ENCODE measurements at places on chromosomes 13 and 19.
A peak's percentile ranks its signal among the peaks of the same experiment; 100 is the strongest.

DNA sequence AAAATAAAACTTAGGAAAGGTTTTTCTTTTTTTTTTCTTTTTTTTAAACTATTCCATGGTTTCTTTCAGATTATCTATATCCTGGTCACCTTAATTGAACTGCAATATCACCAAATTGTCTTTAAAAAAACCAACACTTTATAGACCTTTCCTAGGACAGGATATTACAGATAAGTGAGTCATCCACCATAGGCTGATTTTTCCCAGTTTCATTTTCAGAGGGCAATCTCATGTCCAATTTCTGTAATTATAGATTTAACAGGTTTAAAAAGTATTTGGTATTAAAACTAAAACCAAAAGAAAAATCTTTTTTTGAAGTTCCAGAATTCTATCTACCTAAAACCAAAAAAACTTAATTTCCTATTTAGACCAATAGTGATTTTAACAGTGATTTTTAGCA, 13.2 kb downstream of the SPART start:
- H3K27me3 ChIP-seq, result no peaks in the 10 kb centered on the region
- peaks cover 12% of the 10 kb centered on the region for H3K36me3 ChIP-seq

DNA sequence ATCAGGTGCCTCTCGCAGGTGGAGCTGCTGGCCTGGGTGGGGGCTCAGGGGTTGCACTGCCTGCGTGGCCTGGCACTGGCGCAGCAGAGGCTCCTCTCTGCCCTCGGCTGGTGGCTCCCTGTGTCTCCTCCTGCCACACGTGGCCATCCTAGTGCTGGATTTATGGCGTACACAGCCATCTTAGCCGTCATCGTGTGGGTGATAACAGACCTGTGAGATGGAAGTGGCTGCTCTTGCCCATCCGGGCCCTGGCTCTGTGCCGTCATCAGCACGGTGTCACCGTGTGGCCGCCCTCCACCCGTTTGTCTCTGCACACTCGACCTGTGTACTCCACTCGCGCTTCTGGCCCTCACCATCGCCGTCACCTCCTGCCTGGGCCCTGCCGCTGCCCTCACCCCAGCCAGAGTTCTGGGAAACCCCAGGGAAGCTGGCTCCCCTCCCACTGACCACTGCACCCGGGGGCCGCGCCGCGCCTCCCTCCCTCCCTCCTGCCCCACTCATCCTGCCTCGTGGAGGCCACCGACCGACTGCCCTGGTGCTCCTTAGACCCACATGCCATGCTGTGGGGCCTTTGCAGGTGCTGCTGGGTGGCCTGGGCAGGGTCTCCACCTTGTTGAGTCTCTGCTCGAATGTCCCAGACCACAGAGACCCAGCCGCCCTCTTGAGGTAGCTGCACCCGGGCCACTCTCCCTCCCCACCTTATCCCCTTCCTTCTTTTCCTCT, 29.5 kb downstream of the TMEM255B start:
- H3K4me1 ChIP-seq, result no peaks in the 10 kb centered on the region
- no peak overlapping the region for H3K4me3 ChIP-seq
- DNase-seq, result peak; percentile 53
- no peak overlapping the region for H3K27ac ChIP-seq

GRCh38 chr19:35807633-35808032, 5.0 kb downstream of the PRODH2 start:
- no peak for DNase-seq
- no peaks in the 10 kb centered on the region for H3K27me3 ChIP-seq
- no peaks in the 10 kb centered on the region for H3K4me1 ChIP-seq
- H3K36me3 ChIP-seq, result no peaks in the 10 kb centered on the region

- no peak for DNase-seq
- no peak overlapping the region for H3K4me3 ChIP-seq
- H3K36me3 ChIP-seq, result no peaks in the 10 kb centered on the region
- peaks cover 14% of the 10 kb centered on the region for H3K4me1 ChIP-seq
- H3K27ac ChIP-seq, result no peak overlapping the region
Observed at GRCh38 chr19:292951-293350, 1.7 kb upstream of the PLPP2 start.

GRCh38 chr19:850221-850978, 1.7 kb upstream of the ELANE start:
- peaks cover 69% of the 10 kb centered on the region for H3K27me3 ChIP-seq
- peak; percentile 96 for DNase-seq
- peak overlapping the region; percentile 33 for H3K4me3 ChIP-seq
- peaks cover 6% of the 10 kb centered on the region for H3K4me1 ChIP-seq
- no peaks in the 10 kb centered on the region for H3K36me3 ChIP-seq
- H3K27ac ChIP-seq, result peak overlapping the region; percentile 66

DNA sequence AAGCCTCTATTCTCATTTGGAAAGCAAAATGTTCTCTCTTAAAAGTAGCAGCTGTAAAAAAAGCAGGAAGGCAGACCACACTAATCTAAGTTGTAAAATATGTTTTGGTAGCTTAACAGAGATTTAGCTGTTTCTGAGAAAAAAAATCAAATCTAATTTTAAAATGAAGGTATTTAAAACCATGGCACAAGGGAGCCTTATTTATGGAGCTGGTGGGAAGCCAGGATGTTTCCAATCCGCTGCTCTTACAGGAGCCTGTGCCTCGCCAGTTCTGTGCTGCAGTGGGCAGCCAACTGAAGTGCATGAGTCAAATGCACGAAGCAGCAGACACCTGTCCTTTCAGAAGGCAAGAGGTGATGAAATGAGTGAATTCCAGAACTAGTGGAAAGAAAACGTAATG, 28.2 kb downstream of the GPC6 start:
- no peaks in the 10 kb centered on the region for H3K36me3 ChIP-seq
- no peaks in the 10 kb centered on the region for H3K4me1 ChIP-seq
- no peak for DNase-seq
- no peaks in the 10 kb centered on the region for H3K27me3 ChIP-seq
- H3K27ac ChIP-seq, result peak overlapping the region; percentile 35
- no peak overlapping the region for H3K4me3 ChIP-seq

GRCh38 chr19:51993422-51993821, 6.8 kb upstream of the ZNF350 start:
- no peaks in the 10 kb centered on the region for H3K4me1 ChIP-seq
- no peak overlapping the region for H3K27ac ChIP-seq
- no peak for DNase-seq
- no peak overlapping the region for H3K4me3 ChIP-seq
- peaks cover 69% of the 10 kb centered on the region for H3K36me3 ChIP-seq
- no peaks in the 10 kb centered on the region for H3K27me3 ChIP-seq

- H3K4me3 ChIP-seq, result no peak overlapping the region
- H3K27me3 ChIP-seq, result no peaks in the 10 kb centered on the region
- no peak for DNase-seq
- peaks cover 22% of the 10 kb centered on the region for H3K4me1 ChIP-seq
- H3K36me3 ChIP-seq, result peaks cover 10% of the 10 kb centered on the region
Observed at GRCh38 chr13:36883824-36884223, 36.2 kb downstream of the SMAD9 start.

- H3K36me3 ChIP-seq, result no peaks in the 10 kb centered on the region
- DNase-seq, result no peak
- no peaks in the 10 kb centered on the region for H3K27me3 ChIP-seq
- no peak overlapping the region for H3K4me3 ChIP-seq
- H3K27ac ChIP-seq, result no peak overlapping the region
Observed at GRCh38 chr13:30576528-30576927, 41.2 kb upstream of the USPL1 start.

- no peak overlapping the region for H3K27ac ChIP-seq
- no peaks in the 10 kb centered on the region for H3K36me3 ChIP-seq
- H3K4me3 ChIP-seq, result no peak overlapping the region
- H3K27me3 ChIP-seq, result no peaks in the 10 kb centered on the region
- DNase-seq, result no peak
Observed at GRCh38 chr19:15563325-15563794, 51.7 kb upstream of the CYP4F8 start.

DNA sequence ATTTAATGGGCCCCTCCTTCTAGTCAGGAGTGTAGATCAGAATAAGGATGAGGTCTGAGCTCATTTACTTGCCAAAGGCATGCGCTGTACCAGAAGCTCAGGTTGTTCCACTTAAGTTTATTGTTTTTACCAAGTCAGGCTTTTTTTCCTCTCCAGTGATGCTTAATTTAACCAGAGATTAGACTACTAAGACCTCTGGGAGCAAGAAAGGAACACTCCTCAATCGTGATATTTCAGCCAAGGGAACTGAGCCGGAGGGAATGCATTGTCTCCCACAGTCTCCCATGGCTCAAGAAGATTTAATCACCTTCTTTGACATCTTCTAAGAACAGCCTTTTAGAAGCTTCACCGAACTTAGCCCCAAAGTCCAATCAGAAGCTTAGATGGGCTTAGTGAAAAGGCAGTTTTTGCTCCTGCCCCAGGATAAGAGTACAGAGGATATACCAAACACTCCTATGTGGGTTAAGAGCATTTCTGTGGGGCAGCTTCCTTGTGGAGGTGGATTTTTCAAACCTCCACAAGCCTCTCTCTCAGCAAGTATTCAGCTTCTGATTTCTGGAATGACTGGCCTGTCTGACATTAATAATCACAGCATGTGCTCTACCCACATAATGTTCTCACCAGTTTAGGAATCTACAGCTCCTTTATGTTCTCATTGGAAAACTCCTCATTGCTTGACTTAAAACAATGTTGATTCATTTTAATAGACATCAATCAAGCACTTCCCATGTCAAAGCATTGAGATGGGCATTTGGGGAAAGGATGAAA, 322.7 kb downstream of the SUCLA2 start:
- H3K27ac ChIP-seq, result no peak overlapping the region
- H3K36me3 ChIP-seq, result no peaks in the 10 kb centered on the region
- no peak overlapping the region for H3K4me3 ChIP-seq
- H3K4me1 ChIP-seq, result peaks cover 11% of the 10 kb centered on the region

GRCh38 chr13:31987535-31988170, 43.9 kb upstream of the FRY start:
- no peak for DNase-seq
- H3K27ac ChIP-seq, result no peak overlapping the region
- H3K4me1 ChIP-seq, result no peaks in the 10 kb centered on the region
- H3K27me3 ChIP-seq, result no peaks in the 10 kb centered on the region
- H3K36me3 ChIP-seq, result no peaks in the 10 kb centered on the region
- H3K4me3 ChIP-seq, result no peak overlapping the region

DNA sequence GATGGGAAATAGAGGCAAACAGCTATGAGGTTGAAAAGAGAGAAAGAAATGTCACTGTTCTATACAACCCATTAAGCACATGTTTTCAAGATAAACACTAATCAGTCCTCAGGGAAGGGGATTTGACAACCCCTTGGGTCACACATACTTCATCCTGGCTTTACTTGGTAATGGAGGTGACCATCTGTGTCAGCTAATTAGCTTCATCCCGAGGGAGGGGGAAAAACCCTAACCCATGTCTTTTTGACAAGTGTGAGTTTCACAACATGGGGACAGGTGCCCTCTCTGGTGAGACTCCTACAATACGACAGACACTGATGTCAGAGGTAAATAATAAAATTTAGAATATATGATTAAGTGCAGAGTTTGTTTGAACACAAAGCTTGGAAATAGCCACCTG, 43.1 kb downstream of the ZNF611 start:
- no peak for DNase-seq
- peak overlapping the region; percentile 92 for H3K27ac ChIP-seq
- no peaks in the 10 kb centered on the region for H3K36me3 ChIP-seq

GRCh38 chr13:43266936-43267615, 243.7 kb downstream of the DNAJC15 start:
- no peaks in the 10 kb centered on the region for H3K36me3 ChIP-seq
- H3K27me3 ChIP-seq, result no peaks in the 10 kb centered on the region
- DNase-seq, result no peak
- no peak overlapping the region for H3K4me3 ChIP-seq
- no peak overlapping the region for H3K27ac ChIP-seq

- no peaks in the 10 kb centered on the region for H3K27me3 ChIP-seq
- no peak overlapping the region for H3K4me3 ChIP-seq
Observed at GRCh38 chr19:35559281-35559659, 4.2 kb downstream of the ATP4A start.

- no peaks in the 10 kb centered on the region for H3K4me1 ChIP-seq
- H3K4me3 ChIP-seq, result peak overlapping the region; percentile 67
- no peaks in the 10 kb centered on the region for H3K36me3 ChIP-seq
- H3K27ac ChIP-seq, result peak overlapping the region; percentile 84
- no peak for DNase-seq
Observed at GRCh38 chr13:106918557-106918860, 350.6 kb upstream of the ARGLU1 start.

- no peak overlapping the region for H3K4me3 ChIP-seq
- H3K27me3 ChIP-seq, result no peaks in the 10 kb centered on the region
- no peaks in the 10 kb centered on the region for H3K4me1 ChIP-seq
- H3K27ac ChIP-seq, result no peak overlapping the region
- DNase-seq, result no peak
Observed at GRCh38 chr13:60755380-60756163, 358.6 kb downstream of the TDRD3 start.

DNA sequence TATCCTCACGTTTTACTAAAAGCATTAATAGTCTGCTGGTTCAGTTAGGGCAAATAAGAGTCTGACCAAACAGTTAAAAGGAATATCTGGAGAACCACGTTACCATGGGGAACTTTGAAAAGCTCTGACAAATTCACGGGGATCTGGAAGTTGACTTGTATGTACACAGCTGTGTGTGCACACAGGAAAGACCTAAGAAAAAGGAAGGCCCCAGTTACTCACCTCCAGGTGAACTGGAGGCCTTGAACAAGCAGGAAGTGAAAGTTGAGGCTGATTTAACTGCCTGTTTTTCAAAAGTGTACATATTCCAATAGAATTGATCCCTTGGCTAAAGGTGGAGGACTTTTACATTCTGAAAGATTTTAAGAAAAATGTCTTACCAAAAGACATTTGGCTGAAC, 1891.6 kb upstream of the PCDH20 start:
- no peaks in the 10 kb centered on the region for H3K36me3 ChIP-seq
- H3K27me3 ChIP-seq, result no peaks in the 10 kb centered on the region
- H3K4me3 ChIP-seq, result no peak overlapping the region
- DNase-seq, result no peak
- H3K4me1 ChIP-seq, result no peaks in the 10 kb centered on the region
- no peak overlapping the region for H3K27ac ChIP-seq

DNA sequence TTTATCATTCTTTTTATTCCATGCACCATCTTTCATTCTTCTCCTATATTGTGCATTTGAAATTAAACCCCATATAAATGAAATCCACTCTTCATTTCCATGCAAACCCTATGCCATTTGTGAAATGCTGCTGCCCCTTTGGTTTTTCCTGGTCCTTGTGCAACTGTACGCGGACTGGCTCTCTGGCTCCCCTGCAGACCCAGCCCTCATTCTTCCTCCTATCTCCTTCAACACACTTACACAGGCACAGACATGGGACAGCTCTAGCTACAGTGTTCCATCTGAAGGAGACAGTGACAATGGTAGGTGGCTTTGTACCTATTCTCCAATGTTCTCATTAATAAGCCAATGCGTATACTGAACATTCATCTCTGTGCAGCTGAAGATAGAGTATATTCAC, 81.6 kb downstream of the ESD start:
- peaks cover 21% of the 10 kb centered on the region for H3K4me1 ChIP-seq
- H3K36me3 ChIP-seq, result peaks cover 13% of the 10 kb centered on the region
- no peak overlapping the region for H3K4me3 ChIP-seq
- DNase-seq, result no peak
- no peaks in the 10 kb centered on the region for H3K27me3 ChIP-seq

DNA sequence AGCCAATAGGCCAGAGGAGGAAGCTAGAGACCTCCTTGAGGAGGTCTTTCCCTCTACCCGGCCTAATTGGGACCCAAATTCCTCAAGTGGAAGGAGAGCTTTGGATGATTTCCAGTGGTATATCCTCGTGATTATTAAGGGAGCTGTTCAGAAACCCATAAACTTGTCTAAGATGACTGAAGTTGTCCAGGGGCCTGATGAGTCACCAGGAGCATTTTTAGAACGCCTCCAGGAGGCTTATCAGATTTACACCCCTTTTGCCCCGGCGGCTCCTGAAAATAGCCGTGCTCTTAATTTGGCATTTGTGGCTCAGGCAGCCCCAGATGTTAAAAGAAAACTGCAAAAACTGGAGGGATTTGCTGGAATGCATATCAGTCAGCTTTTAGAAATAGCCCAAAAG, 198.1 kb downstream of the ZNF486 start:
- no peak overlapping the region for H3K4me3 ChIP-seq
- H3K27me3 ChIP-seq, result no peaks in the 10 kb centered on the region
- H3K36me3 ChIP-seq, result no peaks in the 10 kb centered on the region
- DNase-seq, result no peak
- no peak overlapping the region for H3K27ac ChIP-seq

Measured in tibial artery (tissue), 4 donors.